ENCODE measurements at places on chromosomes 12 and 14.
A peak's percentile ranks its signal among the peaks of the same experiment; 100 is the strongest.

GRCh38 chr14:97456958-97457357 lies 659.8 kb downstream of the VRK1 start:
- DNase-seq, result peak; percentile 75

DNA sequence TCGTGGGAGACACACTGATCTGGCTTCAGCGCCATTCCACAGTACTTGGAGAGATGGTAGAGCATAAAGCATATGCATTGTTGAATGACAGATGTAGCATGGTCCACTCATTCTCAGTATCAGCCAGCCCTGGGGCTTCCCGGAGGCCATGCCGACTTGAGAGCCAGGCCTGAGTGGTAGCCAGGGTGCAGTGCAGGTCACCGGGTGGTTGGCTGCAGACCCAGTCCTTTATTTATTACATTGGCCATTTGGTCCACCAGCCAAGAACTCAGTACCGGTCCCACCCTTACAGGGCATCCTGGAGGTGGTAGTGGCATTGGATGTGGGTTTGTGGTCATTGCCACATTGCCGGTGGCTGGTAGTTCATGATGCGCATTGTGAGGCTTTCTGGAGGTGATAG lies 121.6 kb upstream of the RTL1 start:
- no peak for DNase-seq

DNA sequence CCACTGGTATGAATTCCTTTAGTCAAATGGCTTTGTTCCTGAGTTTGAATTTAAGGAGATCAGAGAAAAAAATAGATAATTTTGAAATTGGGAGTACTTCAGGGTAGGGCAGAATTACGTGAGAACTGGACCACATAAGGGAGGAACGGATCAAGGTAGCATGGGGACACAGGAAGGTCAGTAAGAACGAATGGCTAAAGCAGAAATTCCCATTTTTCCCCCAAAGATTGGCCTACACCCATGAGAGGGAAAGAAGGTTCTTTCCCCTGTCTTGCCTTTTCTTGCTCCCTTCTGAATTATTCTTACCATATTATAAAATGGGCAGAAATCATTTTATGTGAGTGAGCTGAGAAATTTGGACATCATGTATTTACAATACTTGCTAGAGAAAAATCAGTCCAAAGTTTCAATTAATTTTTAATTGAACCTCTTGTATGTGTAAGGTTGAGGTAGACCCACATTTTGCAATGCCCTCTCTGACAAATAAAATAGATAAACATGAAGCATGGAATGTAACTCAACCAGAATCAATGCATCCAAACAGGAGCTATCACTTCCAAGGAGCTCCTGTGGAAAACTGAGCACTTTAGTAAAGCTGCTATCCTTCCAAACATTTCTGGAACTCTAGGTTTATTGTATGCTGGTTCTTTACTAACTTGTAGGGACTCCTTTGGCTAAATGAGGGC lies 93.8 kb downstream of the KIF21A start:
- DNase-seq, result no peak

DNA sequence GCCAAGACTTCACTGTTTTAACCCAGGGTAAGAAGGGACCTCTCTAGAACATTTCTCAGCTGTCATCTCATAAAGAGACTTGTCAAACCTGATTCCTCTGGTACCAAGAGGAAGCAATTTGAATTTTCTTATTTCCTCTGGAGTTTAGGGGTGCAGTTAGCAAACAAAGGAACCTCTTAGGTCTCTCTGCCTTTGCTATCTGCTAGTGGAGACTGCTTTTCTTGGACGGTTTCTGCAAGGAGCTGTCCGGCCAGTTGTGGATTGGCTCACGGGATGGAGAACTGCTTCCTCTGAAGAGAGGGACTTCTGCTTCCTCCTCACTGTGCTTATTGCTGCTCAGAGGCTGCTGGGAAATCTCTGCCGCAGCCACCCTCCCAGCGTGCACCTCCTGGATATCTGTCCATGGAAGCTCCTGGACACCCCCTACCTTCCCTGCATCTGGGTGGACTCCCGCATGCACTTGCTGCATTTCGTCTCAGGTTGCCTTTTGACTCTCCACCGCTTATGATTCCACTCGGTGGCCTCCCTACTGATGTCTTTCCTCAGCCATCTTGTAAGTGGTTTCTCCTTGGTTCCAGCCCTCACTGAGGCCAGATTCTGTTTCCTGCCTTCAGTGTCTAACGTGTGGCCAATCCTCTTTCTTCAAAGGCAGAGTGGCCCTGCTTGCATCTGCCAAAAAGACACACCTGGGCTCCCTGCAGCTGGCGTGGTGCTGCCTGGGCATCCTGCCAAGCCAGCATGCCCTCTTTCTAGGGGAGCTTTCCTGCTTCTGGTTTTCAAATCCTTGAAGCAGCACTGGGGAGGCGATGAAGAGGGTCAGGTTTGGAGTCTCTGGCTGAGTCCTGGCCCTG lies 187.3 kb downstream of the CHST11 start:
- no peak for DNase-seq

- DNase-seq, result no peak
Measured at GRCh38 chr14:93008381-93008780, 85.4 kb downstream of the CHGA start.

DNA sequence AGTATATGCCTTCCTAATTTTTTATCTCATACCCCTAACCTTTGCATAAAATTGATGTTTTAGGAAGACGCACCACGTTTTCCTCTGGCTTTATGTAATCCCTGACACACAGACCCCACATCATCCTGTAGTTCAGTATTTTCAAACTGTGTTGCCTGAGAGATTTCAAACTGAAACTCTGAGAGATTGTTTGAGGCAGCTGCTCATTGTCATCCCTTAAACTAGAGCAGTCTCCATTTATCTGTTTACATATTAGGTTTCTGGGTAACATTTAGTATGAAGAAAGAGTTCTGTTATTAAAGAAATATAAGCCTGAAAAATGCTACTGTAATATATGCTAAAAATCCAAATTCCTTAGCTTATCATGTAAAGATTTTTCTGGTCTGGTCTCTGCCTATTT lies 24.3 kb downstream of the MNAT1 start:
- DNase-seq, result no peak

- no peak for DNase-seq
Measured at GRCh38 chr12:116026768-116027550, 250.5 kb downstream of the MED13L start.

GRCh38 chr14:73325630-73326299 lies 88.5 kb downstream of the PAPLN start:
- no peak for DNase-seq
